Neural crest cell (in vitro differentiated cells): ENCODE measurements at places on chromosomes 1 and 21. TPM values are rescaled to one million over a fixed set of nuclear protein-coding genes. Genes with fewer than 3 reads are reported as not detected.

FCRL4 gene
- total RNA-seq: not detected in 2 replicates

DIPK1A gene
- 2.0 and 2.3 TPM in 2 replicates for total RNA-seq

OR6N1 gene
- total RNA-seq: not detected in 2 replicates

FCGR2B gene
- not detected in 2 replicates for total RNA-seq

SLC19A1 gene
- total RNA-seq: 31.6 and 35.1 TPM in 2 replicates

NBPF15 gene
- total RNA-seq: 65.7 and 68.1 TPM in 2 replicates

RHBG gene
- total RNA-seq: not detected in 2 replicates

ITLN1 gene
- not detected in 2 replicates for total RNA-seq

SDC3 gene
- 116 and 129 TPM in 2 replicates for total RNA-seq

PADI4 gene
- total RNA-seq: not detected in 2 replicates

TSSK3 gene
- 2.2 and 2.7 TPM in 2 replicates for total RNA-seq

FCGR1A gene
- not detected in 2 replicates for total RNA-seq

RGS8 gene
- 1.8 and 2.4 TPM in 2 replicates for total RNA-seq

ZNF672 gene
- total RNA-seq: 44.4 and 46.8 TPM in 2 replicates

OR2T11 gene
- not detected in 2 replicates for total RNA-seq

FAM72C gene
- total RNA-seq: 5.1 and 7.1 TPM in 2 replicates

NHLH1 gene
- total RNA-seq: 10.0 and 10.6 TPM in 2 replicates

OR6N2 gene
- not detected in 2 replicates for total RNA-seq

PCP4 gene
- total RNA-seq: 0.45 and 1.1 TPM in 2 replicates

CR1L gene
- total RNA-seq: not detected in 2 replicates

ABCG1 gene
- 2.8 and 3.3 TPM in 2 replicates for total RNA-seq

B3GALT5 gene
- total RNA-seq: 1.9 and 2.6 TPM in 2 replicates

CTSS gene
- total RNA-seq: 0.16 and 0.41 TPM in 2 replicates

HTR1D gene
- total RNA-seq: not detected in 2 replicates

OLIG1 gene
- 5.4 and 8.4 TPM in 2 replicates for total RNA-seq

OR2G6 gene
- total RNA-seq: not detected in 2 replicates

MYOG gene
- total RNA-seq: not detected in 2 replicates

RGS16 gene
- total RNA-seq: 5.8 and 6.4 TPM in 2 replicates
